ENCODE measurements at places on chromosomes 13 and 19.

DNA sequence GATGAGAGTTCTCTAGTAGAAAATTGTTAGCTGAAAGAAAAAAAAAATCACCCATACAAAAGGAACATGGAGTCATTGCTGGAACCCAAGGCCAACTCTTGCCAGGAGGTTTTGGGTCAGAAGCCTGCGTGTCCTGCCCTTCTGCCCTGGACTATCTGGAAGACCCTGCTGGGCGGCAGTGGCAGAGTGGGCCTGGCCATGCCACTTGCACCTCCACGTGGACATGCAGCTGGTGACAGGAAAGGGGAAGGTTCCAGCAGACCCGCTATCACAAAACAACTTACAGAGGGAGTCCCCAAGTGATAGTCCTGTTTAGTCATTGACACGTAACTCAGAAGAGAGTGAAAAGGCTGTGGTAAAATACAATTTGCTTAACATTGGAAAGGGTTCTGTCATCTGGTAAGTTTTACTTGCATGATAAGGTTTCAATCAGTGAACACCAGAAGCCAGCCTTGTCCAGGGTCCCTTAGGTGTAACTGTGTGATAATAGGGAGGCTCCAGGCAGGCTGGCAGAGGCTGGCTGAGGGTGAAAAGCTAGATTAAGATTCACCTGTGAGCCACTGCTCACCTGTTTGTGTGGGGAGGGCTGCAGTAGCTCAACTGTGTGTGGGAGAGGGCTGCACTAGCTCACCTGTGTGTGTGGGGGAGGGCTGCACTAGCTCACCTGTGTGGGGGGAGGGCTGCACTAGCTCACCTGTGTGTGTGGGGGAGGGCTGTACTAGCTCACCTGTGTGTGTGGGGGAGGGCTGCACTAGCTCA lies 47.8 kb downstream of the COL4A2 start:
- DNase-seq: no peak

DNA sequence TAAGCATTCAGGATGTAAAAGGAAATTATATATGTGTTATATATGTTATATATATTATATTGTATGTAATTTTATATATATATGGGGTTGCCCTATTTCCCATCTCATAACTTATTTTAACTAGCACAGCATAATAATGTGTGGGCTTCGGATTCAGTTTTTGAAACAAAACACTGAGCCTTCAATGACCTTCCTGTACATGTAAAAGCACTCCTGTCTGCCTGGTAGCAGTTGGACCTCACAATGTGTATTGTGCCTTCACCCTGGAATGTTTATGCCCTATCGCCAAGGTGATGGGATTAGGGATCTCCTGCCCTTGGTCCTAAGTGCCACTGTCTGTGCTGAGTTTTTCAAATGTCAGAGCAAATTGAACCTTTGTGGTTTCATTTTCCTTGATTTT lies 968.8 kb downstream of the TUBA3C start:
- no peak for DNase-seq

DNA sequence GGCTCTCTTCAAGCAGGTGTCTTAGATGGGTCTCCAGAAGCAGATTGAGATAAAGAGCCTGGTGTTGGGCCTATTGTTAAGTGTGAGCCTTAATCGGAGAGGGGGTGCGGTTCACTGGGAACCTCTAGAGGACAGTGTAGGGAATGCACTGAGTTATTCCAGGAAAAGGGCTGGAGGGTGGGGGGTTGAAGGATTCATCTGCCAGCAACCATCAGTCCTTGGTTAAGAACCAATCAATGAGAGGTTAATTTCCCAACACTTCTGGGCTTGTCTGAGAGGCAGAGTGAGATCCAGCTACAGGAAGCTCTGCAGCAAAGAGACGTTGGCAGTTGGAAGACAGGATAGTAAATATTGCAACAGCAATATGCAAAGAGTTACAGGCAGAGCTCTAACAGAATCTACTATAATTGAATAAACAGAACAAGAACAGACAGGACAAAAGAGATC lies 28.7 kb downstream of the CYP4F2 start:
- no peak for DNase-seq

DNA sequence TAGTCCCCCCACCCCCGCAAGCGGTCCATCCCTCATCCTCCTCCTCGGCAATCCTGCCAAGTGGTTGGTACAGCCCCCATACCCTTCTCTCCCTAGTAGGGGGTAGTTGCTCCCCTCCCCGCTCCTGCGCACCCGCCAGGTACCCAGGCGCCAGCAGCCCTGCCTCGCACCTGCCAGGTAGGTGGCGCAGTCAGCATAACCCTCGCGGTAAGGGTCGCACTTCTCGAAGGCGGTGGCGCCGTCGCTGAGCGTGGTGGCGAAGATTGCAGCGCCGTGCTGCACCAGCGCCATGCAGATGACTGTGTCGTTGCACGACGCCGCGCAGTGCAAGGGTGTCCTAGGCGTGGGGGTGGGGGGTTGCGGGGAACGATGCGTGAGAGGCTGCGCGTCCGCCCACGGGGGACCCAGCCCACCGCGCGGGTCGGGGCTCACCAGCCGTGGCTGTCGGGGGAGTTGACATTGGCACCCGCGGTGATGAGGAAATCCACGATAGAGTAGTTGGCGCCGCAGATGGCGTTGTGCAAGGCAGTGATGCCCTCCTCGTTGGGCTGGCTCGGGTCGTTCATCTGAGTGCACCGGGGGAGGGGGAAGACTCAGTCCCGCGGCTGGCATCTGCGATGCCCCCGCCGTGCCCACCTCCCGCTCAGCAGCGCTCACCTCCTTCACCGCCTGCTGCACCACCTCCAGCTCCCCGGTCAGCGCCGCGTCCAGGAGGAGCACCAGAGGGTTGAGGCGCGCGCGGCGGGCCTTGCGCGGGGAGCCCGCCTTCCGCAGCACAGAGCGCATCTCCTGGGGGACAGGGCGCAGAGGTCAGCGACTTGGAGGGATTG lies 15.2 kb upstream of the ERCC2 start:
- no peak for DNase-seq

GRCh38 chr19:6590827-6591319 lies at the start of gene CD70:
Gene CD70 (minus strand): TSS chr19:6591150. CDS start chr19:6591002, 148 bp downstream.
- DNase-seq: no peak

DNA sequence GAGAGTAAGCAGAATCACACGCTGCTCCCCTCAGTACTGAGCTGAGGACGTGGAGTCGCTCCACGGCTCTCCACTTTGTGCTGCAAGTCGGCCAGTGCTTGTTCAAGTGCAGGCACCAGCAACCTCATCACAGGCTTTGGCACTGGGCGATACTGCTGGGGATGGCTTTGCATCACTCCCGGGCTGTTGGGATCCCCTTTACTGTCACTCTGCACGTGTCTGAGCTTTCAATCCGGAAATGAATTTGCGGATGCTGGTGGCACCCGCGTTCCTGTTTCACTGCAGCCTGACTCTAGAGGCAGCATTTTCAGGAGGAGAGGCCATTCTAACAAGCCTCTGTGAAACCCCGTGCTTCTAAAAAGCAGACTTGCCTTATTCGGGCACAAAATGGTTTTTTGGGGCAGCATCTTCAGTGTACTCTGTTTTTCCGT lies 19.1 kb downstream of the SMARCA4 start:
- DNase-seq: no peak

- peak; percentile 83 for DNase-seq
These were observed 65.1 kb upstream of the GTF3A start for GRCh38 chr13:27359199-27359821.

- no peak for DNase-seq
These were observed 295.1 kb downstream of the MYO16 start for GRCh38 chr13:108924541-108924940.

DNA sequence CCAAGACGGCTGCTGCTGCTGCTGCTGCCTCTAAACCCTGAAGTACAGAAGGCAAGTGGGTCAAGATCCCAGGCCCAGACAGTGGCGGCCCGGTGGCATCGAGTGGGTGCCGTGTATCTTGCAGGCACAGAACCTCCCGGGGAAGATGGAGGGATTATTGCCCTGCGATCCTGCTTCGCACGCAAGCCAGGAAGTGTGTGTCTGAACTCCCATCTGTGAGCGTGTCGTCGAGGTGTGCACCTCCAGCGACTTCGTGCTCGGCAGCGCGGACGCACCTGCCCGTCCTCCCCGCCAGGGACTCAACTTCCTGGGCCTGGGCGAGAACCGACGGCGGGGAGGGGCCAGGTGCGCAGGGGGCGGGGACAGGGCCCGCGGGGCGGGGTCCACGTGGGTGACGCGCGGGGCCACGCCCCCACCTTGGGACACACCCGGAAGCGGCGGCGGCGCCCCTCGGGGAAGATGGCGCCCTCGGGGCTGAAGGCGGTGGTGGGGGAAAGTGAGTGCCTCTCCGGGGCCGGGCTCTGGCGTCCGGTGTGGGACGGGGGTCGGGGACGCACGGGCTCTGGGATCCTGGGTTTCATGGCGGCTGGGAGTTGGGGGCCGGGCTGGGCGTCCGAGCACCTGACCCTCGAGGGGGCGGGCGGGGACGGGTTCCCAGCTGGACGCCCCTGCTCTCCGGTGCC lies at the start of gene STXBP2:
Gene STXBP2 (plus strand): TSS at position 420 of the 683 bp plus-strand sequence. CDS start 40 bp downstream, at position 460.
- no peak for DNase-seq

- DNase-seq: no peak
These were observed 676.7 kb upstream of the SPRY2 start for GRCh38 chr13:81017513-81018152.

- peak; percentile 78 for DNase-seq
These were observed 1.9 kb downstream of the KCTD12 start for GRCh38 chr13:76884186-76884906.

GRCh38 chr19:14497228-14497921 lies 1.4 kb upstream of the GIPC1 start:
- no peak for DNase-seq

DNA sequence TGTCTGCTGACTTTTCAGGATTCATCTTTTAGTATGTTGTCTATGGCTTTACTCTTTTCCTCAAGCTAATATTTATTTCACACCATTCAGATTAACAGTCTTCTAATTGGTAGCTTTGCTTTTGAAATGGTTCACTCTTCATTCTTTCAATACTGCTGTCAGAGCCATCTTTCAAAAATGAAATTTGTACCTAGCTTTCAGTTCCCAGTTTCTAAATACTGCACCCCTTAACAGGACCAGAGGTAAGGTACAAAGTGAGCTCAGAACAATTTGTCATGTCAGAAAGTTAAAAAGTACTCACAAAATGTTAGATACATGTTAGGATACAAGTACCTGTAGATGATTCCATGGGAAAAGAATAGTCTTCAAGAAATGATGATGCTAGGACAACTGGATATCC lies 83.0 kb downstream of the FNDC3A start:
- no peak for DNase-seq

DNA sequence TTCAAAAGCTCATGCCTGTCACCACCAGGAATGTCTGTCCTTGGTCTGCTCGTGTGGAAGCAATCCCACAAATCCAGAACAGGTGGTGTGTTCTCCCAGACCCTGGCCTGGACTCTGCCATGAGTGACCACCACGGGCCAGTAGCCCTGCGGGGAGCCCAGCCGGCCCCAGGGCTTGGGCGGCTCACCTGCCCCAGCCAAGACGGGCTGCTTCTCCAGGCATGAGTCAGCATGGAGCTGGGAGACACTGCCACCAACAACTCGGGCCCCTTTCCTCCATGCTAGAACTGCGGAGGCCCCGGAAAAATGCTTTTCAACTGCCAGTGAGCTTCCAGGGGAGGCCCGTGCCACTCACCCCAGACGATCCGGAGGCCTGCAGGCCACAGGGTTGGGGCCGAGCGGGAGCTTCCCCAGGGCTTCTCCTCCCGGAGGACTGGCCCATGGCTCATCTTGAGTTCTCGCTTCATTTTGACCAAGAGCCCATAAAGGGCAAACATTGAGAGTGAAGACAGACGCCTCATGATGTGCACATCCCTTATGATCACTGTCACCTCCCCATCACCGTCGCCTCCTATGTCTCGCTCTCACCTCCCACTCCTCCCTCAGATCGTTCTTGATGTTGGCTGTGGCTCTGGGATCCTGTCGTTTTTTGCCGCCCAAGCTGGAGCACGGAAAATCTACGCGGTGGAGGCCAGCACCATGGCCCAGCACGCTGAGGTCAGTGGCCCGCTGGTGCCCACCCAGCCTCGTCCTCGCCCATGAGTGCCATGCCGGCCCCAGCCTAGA lies 16.7 kb downstream of the YIPF2 start:
- DNase-seq: no peak

DNA sequence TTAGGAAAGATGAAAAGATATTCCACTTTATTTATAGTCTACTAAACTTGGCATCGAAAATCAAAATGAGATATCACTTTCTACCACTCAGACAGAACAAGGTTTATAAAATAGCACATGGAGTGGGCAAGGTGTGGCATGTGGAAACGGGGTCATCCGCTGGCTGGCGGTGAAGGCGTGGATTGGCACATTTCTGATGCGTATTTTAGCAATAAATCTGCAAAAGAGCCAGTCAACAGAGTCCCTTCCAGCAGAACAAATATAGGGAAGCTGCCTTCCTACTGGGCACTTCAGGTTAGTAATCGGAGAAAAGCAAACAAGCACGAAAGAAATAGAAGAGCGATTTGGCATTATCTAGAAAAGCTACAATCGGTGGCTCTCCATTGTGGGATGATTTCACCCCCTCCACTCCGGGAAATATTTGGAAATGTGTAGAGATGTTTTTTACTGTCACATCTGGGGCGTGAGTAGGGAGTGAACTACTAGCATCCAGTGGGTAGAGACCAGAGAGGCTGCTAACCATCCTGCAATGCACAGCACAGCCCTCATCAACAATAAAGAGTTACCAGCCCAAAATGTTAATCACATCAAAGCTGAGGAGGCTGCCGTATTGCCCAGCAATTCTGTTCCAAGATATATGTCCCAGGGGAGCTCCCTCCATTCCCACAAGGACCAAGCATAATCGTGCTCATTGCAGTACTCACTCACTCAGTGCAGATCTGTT lies 116.1 kb upstream of the PEG3 start:
- no peak for DNase-seq

- DNase-seq: no peak
These were observed 96.6 kb downstream of the ELF1 start for GRCh38 chr13:40922437-40923040.

DNA sequence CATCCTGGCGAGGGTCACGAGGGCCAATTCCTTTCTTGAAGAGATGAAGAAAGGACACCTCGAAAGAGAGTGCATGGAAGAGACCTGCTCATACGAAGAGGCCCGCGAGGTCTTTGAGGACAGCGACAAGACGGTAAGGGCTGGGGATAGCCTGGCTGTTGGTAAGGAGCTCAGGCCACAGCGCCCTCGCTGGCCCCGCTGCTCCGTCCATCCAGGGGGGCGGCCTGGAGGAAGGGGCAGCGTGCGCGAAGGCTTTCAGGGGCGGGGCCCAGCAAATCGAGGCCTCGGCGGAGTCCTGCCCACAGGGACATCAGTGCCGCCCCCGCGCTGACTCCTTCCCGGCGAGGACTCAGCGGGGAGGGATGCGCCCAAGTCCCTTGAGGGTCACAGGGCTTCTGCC lies 6.9 kb downstream of the F10 start:
- DNase-seq: no peak

- DNase-seq: no peak
These were observed 38.3 kb downstream of the TMED1 start for GRCh38 chr19:10797541-10798256.
